Right renal cortex interstitium (tissue), 3 donors: ENCODE measurements at places on chromosomes 3 and 15. TPM values are rescaled to one million over a fixed set of nuclear protein-coding genes. Genes with fewer than 3 reads are reported as not detected.

Gene MEIS2
- 136 TPM for polyA plus RNA-seq

Gene CTDSPL2
- 64.0 TPM for polyA plus RNA-seq

Gene ABHD14A
- polyA plus RNA-seq, result 21.0 TPM

Gene GOLGA6L7
- 0.32 TPM for polyA plus RNA-seq

Gene TEX9
- 24.2 TPM for polyA plus RNA-seq

Gene CILP
- polyA plus RNA-seq, result 3.3 TPM

Gene ANKUB1
- 0.36 TPM for polyA plus RNA-seq

Gene KLHDC8B
- polyA plus RNA-seq, result 43.4 TPM

Gene ISL2
- polyA plus RNA-seq, result not detected

Gene NT5DC2
- polyA plus RNA-seq, result 162 TPM

Gene FILIP1L
- polyA plus RNA-seq, result 20.4 TPM

Gene EPM2AIP1
- polyA plus RNA-seq, result 57.6 TPM

Gene GRAMD1C
- polyA plus RNA-seq, result 38.6 TPM

Gene CAMK1
- polyA plus RNA-seq, result 20.8 TPM

Gene BCL2A1
- polyA plus RNA-seq, result 0.35 TPM

Gene ACP3
- 68.4 TPM for polyA plus RNA-seq

Gene BRK1
- 235 TPM for polyA plus RNA-seq

Gene INSYN1
- polyA plus RNA-seq, result 11.5 TPM

Gene C15orf62
- 1.7 TPM for polyA plus RNA-seq

Gene SPSB4
- 17.5 TPM for polyA plus RNA-seq

Gene SEMA3G
- 31.3 TPM for polyA plus RNA-seq

Gene SPATA12
- polyA plus RNA-seq, result not detected

Gene TTC14
- polyA plus RNA-seq, result 108 TPM

Gene TGM4
- 0.06 TPM for polyA plus RNA-seq

Gene THAP10
- 10.4 TPM for polyA plus RNA-seq

Gene RTP1
- polyA plus RNA-seq, result not detected

Gene PLAAT1
- 3.8 TPM for polyA plus RNA-seq

Gene CLDN18
- 0.78 TPM for polyA plus RNA-seq

Gene PLA1A
- 7.4 TPM for polyA plus RNA-seq

Gene GOLGA6D
- polyA plus RNA-seq, result 0.11 TPM

Gene AMIGO3
- 1.0 TPM for polyA plus RNA-seq

Gene TGM5
- not detected for polyA plus RNA-seq

Gene NR1I2
- 0.49 TPM for polyA plus RNA-seq
